ENCODE measurements at places on chromosomes 11 and 22. TPM values are rescaled to one million over a fixed set of nuclear protein-coding genes. Genes with fewer than 3 reads are reported as not detected.

Gene BET1L
- 44.1 TPM for total RNA-seq

Gene HPX
- total RNA-seq = 0.78 TPM

Gene OR56A1
- not detected for total RNA-seq

Gene SPDYC
- not detected for total RNA-seq

Gene FREY1
- total RNA-seq = 1.5 TPM

Measured in smooth muscle cell of the pulmonary artery (primary cell).